Neural crest cell (in vitro differentiated cells): ENCODE measurements at places on chromosomes 2 and 18.
A peak's percentile ranks its signal among the peaks of the same experiment; 100 is the strongest.

- no peak for DNase-seq
Measured at GRCh38 chr2:224956706-224957105, 85.6 kb downstream of the DOCK10 start.

DNA sequence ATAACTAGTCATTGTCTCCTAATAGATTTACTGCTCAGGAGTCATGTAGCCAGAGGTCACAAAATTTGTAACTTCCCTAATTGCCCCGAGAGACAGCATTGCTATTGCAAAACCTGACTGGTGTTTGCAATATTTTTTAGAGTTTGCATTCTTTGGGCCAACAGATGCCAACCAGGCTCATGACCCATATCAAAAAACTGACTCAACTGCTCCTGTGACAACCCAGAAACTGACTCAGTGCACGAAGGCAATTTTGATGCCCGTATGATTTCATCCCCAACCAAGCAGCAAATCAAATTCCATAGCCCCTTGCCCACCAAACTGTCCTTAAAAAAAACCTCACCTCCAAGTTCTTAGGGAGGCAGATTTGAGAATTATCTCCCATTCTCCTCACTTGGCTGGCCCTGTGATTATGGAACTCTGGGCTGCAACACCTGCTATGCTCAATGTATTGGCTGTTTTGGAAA is 951.3 kb downstream of the TSN start:
- no peak for DNase-seq

- no peak for DNase-seq
Measured at GRCh38 chr2:147482111-147482895, 362.5 kb upstream of the ACVR2A start.

DNA sequence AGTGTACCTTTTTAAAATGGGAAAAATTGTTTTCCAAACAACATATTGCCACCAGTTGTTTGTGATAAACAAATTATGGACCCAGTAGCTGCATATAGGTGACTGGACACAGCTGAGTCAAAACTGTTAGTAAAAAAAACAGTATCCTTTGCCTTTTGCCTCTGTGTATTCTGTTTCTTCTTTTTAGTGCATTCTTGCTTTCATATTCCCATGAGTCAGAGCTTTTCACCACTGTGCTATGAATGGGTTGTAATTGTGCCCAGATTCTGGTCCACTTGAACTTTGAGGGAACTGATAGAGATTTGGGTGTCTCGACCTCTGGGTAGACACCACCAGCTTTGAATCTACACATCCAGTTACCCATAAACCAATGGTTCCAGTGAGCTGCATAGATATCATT is 1441.9 kb upstream of the ZEB2 start:
- no peak for DNase-seq

DNA sequence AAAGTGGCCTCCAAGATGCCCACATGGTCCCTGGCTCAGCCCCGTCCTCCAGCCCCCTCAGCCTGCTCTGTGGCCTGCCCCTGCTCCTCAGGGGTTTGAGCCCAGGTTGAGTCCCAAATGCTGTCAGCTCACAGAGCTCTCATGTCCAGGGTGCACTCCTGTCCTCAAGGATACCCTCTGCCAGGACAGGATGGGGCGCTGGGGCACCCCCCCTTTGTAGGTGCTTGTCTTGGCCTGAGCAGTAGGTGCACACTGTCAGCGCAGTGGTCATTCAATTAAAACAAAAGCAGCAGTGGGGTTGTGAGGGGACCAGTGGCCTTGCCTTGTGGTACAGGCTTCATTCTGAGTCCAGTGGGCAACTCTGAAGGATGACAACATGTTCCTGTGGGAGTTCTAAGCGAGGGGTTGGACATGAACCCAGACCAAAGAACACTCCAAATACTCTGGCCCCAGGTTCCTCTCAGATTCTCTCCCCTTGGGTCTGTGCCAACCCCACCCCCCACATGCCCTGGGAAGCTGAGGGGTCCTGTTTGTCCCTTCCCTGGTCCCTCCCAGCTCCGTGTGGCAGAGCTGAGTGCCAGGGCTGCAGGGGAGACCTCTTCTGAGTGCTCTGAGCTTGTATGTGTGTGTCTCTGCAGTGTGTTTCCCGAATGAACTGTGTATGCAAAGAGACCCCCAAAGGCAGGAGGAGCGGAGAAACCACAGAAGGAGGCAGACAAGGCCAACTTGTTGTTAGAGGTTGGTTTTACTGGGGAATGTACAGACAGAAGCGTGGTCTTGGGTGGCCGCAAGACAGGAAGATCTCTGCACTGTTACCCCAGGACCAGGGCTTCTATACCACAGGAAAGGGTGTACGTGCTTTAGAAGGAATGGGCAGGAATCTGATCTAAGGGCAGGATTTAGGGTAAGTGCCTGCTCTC is 155.6 kb upstream of the HS6ST1 start:
- no peak for DNase-seq

GRCh38 chr18:46220116-46220515 is 115.9 kb downstream of the HAUS1 start:
- DNase-seq, result no peak

DNA sequence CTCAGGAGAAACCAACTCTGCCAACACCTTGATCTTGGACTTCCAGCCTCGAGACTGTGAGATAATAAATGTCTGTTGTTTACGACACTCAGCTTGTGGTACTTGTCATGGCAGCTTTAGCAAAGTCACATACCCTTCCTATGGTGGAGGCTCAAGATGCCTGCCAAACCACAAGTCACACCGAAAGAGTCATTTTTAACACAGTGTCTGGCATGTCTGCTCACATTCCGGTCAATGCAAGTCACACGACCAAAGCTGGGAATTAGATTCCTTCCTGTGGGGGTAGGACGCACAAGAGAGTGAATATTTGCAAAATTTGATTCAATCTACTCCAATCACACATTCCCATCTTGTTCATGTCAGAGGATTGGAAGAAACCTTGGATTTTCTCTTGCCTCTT is 24.6 kb downstream of the KCNE4 start:
- DNase-seq, result no peak

DNA sequence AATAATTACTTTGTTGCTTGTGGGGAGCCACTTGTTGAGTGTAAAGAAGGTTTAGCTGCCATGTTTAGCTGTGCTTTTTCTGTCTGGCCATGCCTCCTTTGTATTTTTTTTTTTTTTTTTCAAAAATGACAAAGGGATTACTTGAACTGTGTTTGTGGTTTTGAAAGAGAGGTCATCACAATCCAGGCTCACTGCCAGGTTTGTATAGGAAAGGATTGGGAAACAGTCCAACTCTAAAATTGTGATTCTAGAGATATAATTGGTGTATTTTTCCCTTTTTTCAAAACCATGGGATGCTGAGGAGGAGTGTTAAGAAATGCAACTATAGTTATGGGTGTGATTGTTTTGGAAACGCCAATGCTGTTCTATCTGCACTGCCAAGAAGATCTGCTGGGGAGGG is 4.3 kb downstream of the ITPRIPL1 start:
- DNase-seq, result no peak

- DNase-seq, result no peak
Measured at GRCh38 chr2:217695033-217695520, 307.7 kb downstream of the TNS1 start.

- DNase-seq, result no peak
Measured at GRCh38 chr2:152411154-152411553, 76.2 kb downstream of the FMNL2 start.

DNA sequence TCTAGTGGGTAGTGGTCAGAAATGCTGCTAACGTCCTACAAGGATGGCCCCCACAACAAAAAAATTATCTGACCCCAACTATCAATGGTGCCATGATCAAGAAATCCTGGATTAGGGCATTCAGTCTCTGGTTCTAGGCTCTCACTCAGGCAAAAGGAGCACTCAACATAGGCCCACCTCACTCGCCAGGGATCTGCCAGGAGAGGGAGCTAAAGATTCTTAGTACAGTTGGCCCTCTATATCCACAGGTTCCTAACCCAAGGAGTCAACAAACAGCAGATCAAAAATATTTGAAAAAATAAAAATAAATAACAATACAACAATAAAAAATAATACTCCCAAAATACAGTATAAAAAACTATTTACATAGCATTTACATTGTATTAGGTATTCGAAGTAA is 10.0 kb downstream of the SLC4A5 start:
- no peak for DNase-seq

GRCh38 chr2:218282173-218282991 is 9.9 kb downstream of the TMBIM1 start:
- DNase-seq, result no peak

GRCh38 chr2:223859070-223859469 is 21.7 kb upstream of the AP1S3 start:
- no peak for DNase-seq

- DNase-seq, result no peak
Measured at GRCh38 chr2:190304404-190304803, 15.2 kb downstream of the HIBCH start.

GRCh38 chr2:86368161-86368824 is 30.9 kb upstream of the REEP1 start:
- peak; percentile 47 for DNase-seq

- no peak for DNase-seq
Measured at GRCh38 chr2:207640160-207640559, 15.0 kb upstream of the METTL21A start.

- DNase-seq, result no peak
Measured at GRCh38 chr2:199883474-199884212, 27.4 kb upstream of the C2orf69 start.

DNA sequence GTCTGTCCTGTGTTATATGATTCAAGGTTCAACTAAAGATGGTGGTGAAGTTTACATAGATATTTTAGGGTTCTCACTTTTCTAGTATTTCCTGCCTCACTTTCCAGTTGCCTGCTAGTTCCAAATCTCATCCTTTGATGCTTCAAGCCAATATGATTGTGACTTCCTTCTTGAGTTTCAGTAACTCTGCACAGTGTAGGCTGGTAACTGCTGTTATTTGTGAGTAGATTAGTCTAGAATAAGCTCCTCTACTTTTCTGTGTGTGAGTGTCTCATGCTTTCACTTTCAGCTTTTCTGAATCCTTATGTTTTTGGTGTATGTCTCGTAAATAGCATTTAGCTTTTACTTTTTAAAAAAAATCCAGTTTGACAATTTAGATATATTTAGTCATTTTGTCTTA is 42.6 kb downstream of the GALNT1 start:
- DNase-seq, result no peak

DNA sequence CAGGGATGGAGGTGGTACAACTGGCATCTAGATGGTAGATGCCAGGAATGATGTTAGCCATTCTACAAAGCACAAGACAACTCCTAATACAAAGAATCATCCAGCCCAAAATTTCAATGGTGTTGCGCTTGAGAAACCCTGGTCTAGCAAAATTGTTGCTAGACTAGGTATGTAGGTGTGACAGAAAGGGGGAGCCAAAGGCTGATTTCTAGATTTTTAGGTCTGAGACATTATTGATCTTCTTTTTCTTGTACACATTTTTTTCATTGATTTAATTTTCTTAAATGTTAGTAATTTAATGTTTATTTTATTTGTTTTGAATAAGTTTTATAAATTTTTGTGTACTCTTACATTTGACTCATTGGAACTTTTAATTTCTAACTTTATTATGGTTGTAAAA is 216.4 kb downstream of the FSIP2 start:
- DNase-seq, result no peak

DNA sequence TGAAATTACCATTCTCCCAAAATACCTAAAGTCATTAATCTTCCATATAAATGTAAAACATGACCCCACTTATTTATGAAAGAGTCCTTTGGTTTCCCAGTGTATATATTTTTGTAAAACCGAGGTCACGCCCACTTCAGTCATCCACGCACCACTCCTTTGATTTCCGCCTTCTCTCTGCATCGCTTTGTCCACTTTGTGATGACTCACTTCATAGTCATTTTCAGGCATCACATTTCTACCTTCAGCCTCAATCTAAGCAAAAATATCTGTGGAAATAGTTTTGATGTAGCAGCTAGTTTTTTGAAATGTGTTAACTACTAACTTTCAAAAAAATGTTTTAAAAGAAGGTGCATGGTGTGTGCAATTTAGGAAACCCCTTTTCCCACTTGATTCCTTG is 793.5 kb upstream of the SOX11 start:
- DNase-seq, result no peak

DNA sequence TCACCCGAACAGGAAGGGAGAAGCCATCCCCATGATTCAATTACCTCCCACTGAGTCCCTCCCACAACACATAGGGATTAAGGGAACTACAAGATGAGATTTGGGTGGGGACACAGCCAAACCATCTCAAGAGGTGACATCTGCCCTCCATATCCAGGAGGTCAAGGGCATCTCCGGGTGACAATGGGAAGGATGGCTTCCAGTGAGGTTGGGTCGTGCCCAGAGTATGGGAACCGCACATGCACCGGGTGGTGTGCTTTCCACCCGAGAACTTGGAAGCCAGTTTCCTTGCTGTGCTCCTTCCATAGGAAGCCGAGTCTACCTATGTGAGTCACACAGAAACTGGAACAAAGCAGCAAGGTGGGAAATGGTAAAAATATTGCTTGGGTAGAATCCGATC is 216.9 kb upstream of the SALL3 start:
- no peak for DNase-seq

GRCh38 chr2:71100195-71100964 is 29.6 kb downstream of the MCEE start:
- peak; percentile 55 for DNase-seq

- peak; percentile 3 for DNase-seq
Measured at GRCh38 chr2:60735496-60736250, 20.4 kb upstream of the PAPOLG start.

DNA sequence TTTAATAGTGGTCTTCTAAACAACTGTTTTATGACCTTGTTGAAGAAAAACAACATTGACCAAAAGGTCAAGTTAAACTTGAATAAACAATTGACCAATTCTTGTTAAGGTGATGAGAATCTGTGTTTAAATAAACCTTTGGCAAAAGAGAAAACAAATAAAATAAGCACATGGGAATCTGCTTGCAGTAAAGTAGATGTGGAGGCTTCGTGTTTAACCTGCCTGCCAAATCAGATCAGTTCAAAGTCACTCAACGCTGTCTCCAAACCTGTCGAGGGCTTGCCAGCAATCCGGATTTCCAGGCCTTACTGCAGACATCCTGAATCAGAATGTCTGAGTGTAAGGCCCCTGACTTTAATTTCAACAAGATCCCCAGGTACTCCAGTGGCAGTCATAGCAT is 55.1 kb upstream of the AQP4 start:
- DNase-seq, result no peak

DNA sequence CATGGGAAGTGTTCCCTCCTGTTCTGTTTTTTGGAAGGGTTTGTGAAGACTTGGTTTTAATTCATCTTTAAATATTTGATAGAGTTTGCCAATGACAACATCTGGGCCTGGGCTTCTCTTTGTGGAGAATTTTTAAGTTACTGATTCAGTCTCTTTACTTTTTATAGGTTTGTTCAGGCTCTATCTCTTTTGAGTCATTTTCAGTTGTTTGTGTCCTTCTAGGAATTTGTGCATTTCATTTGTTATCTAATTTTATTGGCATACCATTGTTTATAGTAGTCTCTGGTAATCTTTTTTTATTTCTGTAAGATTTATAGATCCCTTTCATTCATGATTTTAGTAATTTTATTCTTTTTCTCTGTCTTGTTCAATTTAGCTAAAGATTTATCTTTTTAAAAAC is 14.6 kb downstream of the SCLY start:
- DNase-seq, result no peak

GRCh38 chr2:3296182-3296972 is 81.2 kb downstream of the EIPR1 start:
- DNase-seq, result no peak
